Stimulated activated naive CD8-positive, alpha-beta T cell treated with anti-CD3 and anti-CD28 coated beads, Interleukin-15, Interleukin-2, amounts not matched to agents 100 U/mL and 50 U/mL, for 24 hours (primary cell): ENCODE measurements at places on chromosomes 4 and X.

- no peak for DNase-seq
Observed at GRCh38 chr4:25113915-25114904, 46.0 kb downstream of the SEPSECS start.

DNA sequence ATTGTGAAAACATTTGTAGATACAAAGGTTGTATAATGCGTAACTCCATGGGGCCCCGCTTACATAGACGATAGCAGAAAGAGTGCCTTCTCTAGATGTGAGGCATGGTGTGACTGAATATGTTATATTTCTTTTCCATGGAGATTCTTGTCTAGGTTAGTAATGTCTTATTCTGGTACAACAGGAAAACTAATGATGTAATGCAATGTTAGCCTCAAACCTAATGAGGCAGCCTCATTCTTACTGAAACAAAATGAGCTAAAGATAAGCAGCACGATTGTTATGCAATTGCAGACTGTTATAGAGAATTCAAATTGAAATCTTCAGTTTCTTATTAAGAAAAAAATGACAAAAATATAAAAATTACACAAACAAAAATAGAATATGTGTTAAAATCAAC lies 171.1 kb upstream of the ANKRD50 start:
- no peak for DNase-seq

DNA sequence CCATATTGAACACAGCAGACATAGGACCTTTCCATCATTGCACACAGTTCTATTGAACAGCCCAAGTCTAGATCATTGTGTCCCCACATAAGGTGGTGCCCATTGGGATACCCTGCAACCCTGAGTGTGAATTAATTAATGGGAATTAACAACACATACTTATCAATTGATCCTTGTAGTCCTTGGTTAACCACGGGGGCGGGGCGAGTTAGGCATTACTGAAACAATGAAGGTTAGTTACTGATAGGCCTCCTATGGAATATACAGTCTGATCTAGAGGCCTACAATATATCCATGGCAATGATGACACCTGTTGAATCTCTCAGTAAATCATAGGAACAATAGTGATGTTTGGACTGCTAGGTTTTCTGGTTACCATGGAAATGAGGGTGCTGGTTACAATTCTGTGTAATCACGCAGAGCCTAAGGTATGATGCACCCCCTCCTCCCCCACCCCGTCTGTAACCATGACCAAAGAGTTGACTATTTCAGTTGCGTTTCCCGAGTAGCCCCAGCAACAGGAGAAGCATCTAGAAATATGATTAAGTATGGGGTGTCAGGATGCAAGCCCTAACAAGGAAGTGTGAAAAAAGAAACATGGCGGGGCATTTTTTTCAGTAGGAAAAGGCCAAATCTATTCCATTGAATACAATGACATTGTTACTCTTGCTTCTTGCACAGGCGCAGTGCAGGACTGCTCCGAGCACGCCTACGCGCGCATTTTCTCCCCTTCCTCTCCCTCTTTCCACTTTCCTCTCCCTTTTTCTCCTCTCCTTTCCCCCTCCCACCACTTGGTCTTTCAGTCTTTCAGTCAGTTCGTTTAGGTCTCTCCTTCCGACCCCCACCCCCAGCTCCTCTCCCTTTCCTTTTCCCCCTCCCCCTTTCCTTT lies 677 bp upstream of the NONO start:
- peak; percentile 45 for DNase-seq

- DNase-seq: no peak
Observed at GRCh38 chrX:25523574-25524540, 508.1 kb upstream of the ARX start.

DNA sequence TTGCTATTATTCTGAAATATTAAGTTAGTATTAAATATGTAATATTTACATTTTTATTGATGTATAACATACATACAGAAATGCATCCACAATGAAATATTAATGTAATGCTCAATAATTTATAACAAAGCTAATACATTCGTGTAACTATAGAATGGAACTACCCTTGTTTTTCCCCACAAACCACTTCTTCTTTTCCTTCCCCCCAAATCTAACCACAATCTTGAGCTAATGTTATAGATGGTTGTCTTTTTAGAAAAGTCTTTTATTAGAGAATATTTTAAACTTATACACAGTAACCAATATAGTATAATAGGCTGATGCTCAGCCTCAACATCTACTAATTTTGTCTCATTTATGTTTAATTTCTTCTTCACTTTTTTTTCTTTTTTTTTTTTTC lies 4.5 kb upstream of the ZNF732 start:
- DNase-seq: no peak

- no peak for DNase-seq
Observed at GRCh38 chr4:76447393-76447851, 12.4 kb downstream of the SHROOM3 start.
